ENCODE measurements at places on chromosomes 13 and 19. TPM values are rescaled to one million over a fixed set of nuclear protein-coding genes. Genes with fewer than 3 reads are reported as not detected.

Gene C19orf18
- total RNA-seq: not detected

Gene ZNF20
- total RNA-seq: 7.9 TPM

Gene GAPDHS
- not detected for total RNA-seq

Gene ANGPTL4
- total RNA-seq: 1.9 TPM

Gene UFM1
- 127 TPM for total RNA-seq

DNA sequence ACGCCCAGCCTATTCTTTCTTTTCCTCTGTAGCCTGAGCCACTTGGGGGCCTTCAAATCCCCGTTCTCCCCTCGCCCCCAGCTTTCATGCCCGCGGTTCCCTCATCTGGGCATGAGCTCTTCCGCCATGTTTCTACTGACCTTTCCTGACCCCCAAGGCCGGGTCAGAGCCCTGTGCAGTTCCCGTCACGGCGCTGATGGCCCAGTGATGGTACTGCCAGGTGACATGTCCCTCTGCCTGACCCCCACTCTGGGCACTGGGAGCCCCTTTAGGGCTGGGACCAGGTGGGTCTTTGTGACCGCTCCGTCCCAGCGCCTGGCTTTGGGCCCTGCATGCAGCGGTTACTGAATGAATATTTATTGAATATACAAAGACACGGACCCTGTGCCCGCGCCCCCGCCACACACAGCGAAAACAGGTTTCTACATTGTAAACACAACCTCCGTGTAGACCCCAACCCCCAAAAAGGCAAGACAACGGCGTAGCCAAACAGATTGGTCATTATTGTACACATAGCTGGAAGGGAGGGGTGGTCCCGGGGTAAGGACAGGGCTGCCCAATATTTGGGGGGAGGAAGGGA is 7.7 kb downstream of the GPR108 start:
- DNase-seq: no peak

Gene ETV2
- total RNA-seq: 0.28 TPM

- DNase-seq: no peak
Measured at GRCh38 chr13:92941167-92941566, 285.4 kb upstream of the GPC6 start.

Gene LSM14A
- total RNA-seq: 49.4 TPM

Gene SIAH3
- total RNA-seq: not detected

- DNase-seq: peak; percentile 79
Measured at GRCh38 chr13:93700115-93700514, 473.5 kb downstream of the GPC6 start.

GRCh38 chr13:69935043-69935442 is 172.6 kb upstream of the ATXN8OS start:
- DNase-seq: no peak
